CD4-positive, CD25-positive, alpha-beta regulatory T cell (primary cell): ENCODE measurements at places on chromosomes 5 and 9. TPM values are rescaled to one million over a fixed set of nuclear protein-coding genes. Genes with fewer than 3 reads are reported as not detected.

DNA sequence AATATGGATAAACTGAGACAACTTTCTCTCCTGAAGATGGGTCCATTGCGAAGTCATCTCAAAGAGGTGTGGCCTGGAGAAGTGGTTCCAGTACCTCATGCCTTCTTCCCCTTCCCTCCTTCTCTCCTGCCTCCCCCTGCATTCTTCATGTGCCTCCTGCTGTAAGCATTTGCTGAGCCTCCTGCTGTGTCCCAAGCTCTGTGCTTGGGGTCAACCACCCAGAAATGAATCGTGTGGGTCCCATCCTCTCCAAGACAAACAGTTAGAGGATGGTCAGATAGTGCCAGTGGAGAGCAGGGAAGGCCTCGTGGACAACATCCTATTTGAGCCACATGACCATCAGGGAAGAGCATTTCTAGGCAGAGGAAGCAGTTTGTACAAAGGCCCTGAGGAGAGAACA, 53.5 kb downstream of the KCNIP1 start:
- no peaks in the 10 kb centered on the region for H3K4me1 ChIP-seq
- no peak overlapping the region for H3K27ac ChIP-seq
- H3K27me3 ChIP-seq, result peaks cover 2% of the 10 kb centered on the region
- H3K4me3 ChIP-seq, result no peak overlapping the region
- DNase-seq, result no peak
- no peaks in the 10 kb centered on the region for H3K36me3 ChIP-seq

Gene C5orf58
- total RNA-seq, result not detected

- no peaks in the 10 kb centered on the region for H3K36me3 ChIP-seq
- no peak overlapping the region for H3K4me3 ChIP-seq
- peaks cover 2% of the 10 kb centered on the region for H3K27me3 ChIP-seq
- no peak overlapping the region for H3K27ac ChIP-seq
- no peaks in the 10 kb centered on the region for H3K4me1 ChIP-seq
- DNase-seq, result no peak
Observed at GRCh38 chr9:113131689-113132151, 19.1 kb upstream of the SLC31A2 start.

DNA sequence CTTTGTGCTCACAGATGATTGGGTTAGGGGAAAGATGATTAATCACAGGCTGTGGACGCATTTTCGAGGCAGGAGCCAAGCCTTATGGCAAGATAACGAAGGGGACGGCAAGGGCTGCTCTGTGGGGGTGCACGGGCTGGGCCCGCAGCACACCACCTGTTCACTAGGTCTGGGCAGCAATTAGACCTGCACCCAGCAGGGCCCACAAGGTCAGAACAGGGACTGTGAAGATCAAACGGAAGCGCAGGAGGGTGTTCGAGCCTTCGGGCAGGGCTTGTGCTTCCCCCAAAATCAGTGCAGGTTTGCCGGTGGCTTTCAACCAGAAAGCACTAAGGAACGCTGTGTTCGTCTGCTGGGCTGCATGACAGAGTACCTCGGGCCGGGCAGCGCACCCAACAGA, 73.7 kb downstream of the UBE2QL1 start:
- no peaks in the 10 kb centered on the region for H3K4me1 ChIP-seq
- DNase-seq, result no peak
- H3K27me3 ChIP-seq, result no peaks in the 10 kb centered on the region
- no peak overlapping the region for H3K27ac ChIP-seq
- no peak overlapping the region for H3K4me3 ChIP-seq

Gene ALG2
- total RNA-seq, result 17.1 TPM

- no peaks in the 10 kb centered on the region for H3K4me1 ChIP-seq
- H3K27ac ChIP-seq, result no peak overlapping the region
- no peaks in the 10 kb centered on the region for H3K36me3 ChIP-seq
- DNase-seq, result no peak
Observed at GRCh38 chr5:38883842-38884241, 38.0 kb downstream of the OSMR start.

DNA sequence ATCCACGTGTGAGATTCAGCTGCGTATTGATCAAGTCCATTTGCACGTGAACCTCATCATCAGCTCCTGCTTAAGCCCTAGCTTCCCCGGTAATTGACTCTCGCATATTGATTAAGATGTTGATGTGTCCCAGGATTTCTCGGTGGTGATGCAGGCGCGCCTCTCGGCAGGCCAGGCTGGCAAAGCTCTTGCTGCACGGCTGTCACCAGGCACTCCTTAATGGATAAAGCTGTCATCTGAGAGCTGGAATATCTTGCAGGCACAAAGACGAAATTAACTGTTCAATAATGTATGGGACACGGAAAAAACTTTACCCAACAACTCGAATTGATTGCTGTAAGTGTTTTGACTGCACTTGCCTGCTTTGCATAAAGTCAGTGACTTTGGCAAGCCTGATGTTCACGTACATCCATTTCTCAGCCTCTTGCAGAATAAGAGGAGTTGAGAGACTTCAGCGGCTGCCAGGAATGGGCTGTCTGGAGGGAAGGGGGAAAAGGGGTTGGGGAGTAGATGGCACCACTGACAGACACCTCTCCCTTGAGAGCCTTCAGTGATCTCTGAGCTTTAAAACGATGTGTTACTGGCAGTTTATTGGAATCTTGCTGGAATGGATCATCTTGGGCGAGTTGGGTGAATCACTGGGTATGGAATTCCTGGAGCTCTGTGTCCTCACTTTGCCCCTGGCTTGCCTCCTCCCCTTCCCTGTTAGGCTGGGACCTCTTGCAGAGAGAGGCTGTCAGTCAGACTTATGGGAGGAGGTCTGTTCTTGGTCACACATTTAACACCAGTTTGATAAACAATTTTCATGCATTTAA, 650.3 kb downstream of the CCDC171 start:
- no peaks in the 10 kb centered on the region for H3K4me1 ChIP-seq
- H3K4me3 ChIP-seq, result no peak overlapping the region
- no peaks in the 10 kb centered on the region for H3K27me3 ChIP-seq
- no peaks in the 10 kb centered on the region for H3K36me3 ChIP-seq
- H3K27ac ChIP-seq, result no peak overlapping the region

GRCh38 chr9:72497447-72498046, 23.9 kb upstream of the TMC1 start:
- H3K27me3 ChIP-seq, result no peaks in the 10 kb centered on the region
- H3K4me1 ChIP-seq, result no peaks in the 10 kb centered on the region
- H3K4me3 ChIP-seq, result no peak overlapping the region
- no peaks in the 10 kb centered on the region for H3K36me3 ChIP-seq

Gene SCGB3A2
- total RNA-seq, result not detected

DNA sequence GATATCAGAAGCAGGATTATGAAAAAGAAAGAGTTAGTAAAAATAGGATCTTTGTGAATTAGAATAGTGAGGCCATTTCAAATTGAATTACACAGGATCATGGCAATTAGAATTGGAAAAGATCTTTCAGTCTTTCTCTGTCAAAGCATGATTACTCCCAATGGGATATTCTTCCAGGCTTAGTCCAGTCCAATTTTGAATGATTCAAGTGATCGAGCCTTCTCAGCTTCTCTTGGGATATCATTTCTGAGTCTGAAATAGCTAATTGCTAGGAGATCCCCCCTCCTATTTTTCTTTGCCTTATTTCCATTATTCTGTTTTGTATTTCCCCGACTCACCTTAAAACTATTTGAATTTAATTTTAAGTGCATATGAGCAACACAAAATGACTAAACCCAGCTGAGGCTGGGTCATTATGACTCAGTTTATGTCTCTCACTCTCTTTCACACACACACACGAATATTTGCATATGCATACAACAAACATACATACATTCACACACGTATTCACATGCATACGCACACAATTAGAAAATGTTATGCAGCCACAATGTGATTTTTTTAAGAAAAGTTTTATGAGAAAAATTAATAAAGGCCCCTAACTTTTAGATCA, 34.8 kb upstream of the EFNA5 start:
- H3K27me3 ChIP-seq, result no peaks in the 10 kb centered on the region
- H3K27ac ChIP-seq, result no peak overlapping the region
- DNase-seq, result no peak
- H3K4me3 ChIP-seq, result no peak overlapping the region
- H3K4me1 ChIP-seq, result no peaks in the 10 kb centered on the region

Gene PRR16
- total RNA-seq, result not detected

GRCh38 chr9:86470326-86470725, 116.1 kb upstream of the TUT7 start:
- no peaks in the 10 kb centered on the region for H3K4me1 ChIP-seq
- H3K4me3 ChIP-seq, result no peak overlapping the region
- DNase-seq, result no peak
- no peaks in the 10 kb centered on the region for H3K27me3 ChIP-seq
- H3K27ac ChIP-seq, result no peak overlapping the region
- no peaks in the 10 kb centered on the region for H3K36me3 ChIP-seq

Gene SCAI
- 11.3 TPM for total RNA-seq

GRCh38 chr5:7519564-7519963, 123.6 kb downstream of the ADCY2 start:
- no peaks in the 10 kb centered on the region for H3K36me3 ChIP-seq
- no peaks in the 10 kb centered on the region for H3K27me3 ChIP-seq
- H3K4me3 ChIP-seq, result no peak overlapping the region

GRCh38 chr5:159310511-159310910, 19.8 kb downstream of the IL12B start:
- no peak overlapping the region for H3K27ac ChIP-seq
- H3K36me3 ChIP-seq, result no peaks in the 10 kb centered on the region
- peak; percentile 50 for DNase-seq
- no peak overlapping the region for H3K4me3 ChIP-seq
- peaks cover 26% of the 10 kb centered on the region for H3K27me3 ChIP-seq

DNA sequence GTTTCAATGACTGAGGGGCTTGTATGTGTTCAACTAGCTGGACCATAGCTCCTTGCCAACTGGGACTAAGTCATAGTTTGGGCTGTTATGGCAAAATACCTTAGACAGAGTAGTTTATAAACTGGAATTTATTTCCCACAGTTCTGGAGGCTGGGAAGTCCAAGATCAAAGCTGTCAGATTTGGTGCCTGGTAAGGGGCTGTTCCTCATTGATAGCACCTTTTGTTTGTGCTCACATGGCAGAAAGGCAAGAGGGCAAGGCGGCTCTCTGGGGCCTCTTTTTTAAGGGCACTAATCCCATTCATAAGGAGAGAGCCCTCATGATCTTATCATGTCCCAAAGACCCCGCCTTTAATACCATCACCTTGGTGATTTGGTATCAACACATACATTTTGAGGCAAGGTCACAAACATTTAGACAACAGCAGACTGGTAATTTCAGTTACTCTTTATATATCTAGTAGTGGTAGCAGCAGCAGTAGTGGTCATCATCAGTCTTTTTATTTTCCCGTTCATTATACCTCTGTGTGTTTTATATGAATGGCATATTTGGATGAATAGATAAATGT, 477.0 kb downstream of the CCDC171 start:
- no peak overlapping the region for H3K4me3 ChIP-seq
- H3K4me1 ChIP-seq, result no peaks in the 10 kb centered on the region
- H3K36me3 ChIP-seq, result no peaks in the 10 kb centered on the region
- no peak for DNase-seq
- H3K27ac ChIP-seq, result no peak overlapping the region

- H3K36me3 ChIP-seq, result no peaks in the 10 kb centered on the region
- no peaks in the 10 kb centered on the region for H3K27me3 ChIP-seq
- H3K27ac ChIP-seq, result no peak overlapping the region
- DNase-seq, result no peak
- H3K4me1 ChIP-seq, result no peaks in the 10 kb centered on the region
- H3K4me3 ChIP-seq, result no peak overlapping the region
Observed at GRCh38 chr9:98040212-98040611, 16.3 kb upstream of the NANS start.

DNA sequence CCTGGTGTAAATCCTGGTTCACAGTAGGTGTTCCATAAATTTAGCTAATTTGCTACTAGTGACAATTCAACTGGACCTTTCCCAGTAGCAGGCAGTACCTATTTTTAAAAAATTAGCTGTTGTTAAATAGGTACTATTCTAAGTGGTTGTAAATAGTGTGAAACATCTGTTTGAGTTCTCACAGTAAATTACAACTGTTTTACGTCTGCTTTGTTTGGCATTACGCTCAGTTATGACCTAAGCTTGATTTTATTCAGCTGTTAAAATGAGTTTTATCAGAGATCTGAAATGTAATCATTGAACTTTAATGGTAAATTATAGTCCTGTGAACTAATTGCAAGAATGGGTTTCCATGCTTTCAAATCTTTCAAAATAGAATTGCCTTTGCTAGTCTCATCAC, 93.9 kb downstream of the GPBP1 start:
- peaks cover 4% of the 10 kb centered on the region for H3K27me3 ChIP-seq
- DNase-seq, result no peak
- no peaks in the 10 kb centered on the region for H3K4me1 ChIP-seq
- H3K4me3 ChIP-seq, result no peak overlapping the region

DNA sequence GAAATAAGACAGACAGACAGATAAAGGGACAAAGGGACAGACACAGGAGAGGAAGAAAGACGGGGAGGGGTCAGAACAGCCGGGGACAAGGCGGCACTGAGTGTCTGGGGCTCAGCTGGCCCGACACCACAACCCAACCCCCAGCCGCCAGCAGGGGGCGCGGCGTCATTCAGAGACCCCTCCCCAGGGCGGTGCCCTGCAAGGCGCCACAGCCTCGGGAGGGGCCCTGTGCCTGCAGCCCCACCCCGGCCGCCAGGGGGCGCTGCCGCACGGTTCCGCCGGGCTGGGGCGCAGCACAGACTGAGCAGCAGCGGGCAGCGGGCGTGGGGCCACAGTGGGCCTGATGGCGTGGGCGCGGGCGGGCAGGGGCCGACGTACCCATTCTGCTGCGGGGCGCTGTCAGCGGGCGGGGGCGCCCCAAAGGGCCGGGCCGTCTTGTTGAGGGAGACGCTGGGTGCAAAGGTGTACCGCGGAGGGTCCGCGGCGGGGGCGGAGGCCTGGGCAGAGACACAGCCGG, 5.9 kb downstream of the PDLIM7 start:
- no peak overlapping the region for H3K4me3 ChIP-seq
- no peaks in the 10 kb centered on the region for H3K27me3 ChIP-seq
- H3K36me3 ChIP-seq, result no peaks in the 10 kb centered on the region
